Esophagus muscularis mucosa (tissue), 4 donors: ENCODE measurements at places on chromosomes 2 and 18. TPM values are rescaled to one million over a fixed set of nuclear protein-coding genes. Genes with fewer than 3 reads are reported as not detected.

GRCh38 chr18:54769526-54770464 is 58.5 kb upstream of the RAB27B start:
- H3K27ac ChIP-seq = no peak overlapping the region
- peaks cover 12% of the 10 kb centered on the region for H3K4me1 ChIP-seq
- DNase-seq = no peak
- no peaks in the 10 kb centered on the region for H3K36me3 ChIP-seq

Gene ARHGAP25
- 9.3 TPM for total RNA-seq

DNA sequence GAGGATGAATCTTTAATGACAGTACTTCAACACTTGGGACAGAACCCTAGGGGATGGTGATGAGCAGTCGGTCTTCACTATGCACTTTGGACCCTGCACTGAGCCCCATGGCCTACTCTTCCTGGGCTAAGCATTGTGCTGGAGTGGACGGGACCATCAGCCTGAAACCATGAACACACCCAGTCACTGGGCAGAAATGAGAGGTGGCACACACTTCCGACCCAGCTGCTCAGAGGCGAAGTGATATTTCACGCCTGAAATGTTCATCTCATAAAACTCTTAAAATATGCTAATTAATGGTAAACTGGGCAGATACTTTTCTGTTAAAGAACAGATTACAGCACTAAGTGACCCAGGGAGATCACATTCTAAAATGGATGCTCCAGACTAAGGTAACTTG is 150.3 kb upstream of the NDUFV2 start:
- H3K36me3 ChIP-seq = no peaks in the 10 kb centered on the region
- no peak overlapping the region for H3K27ac ChIP-seq
- no peak for DNase-seq
- H3K4me3 ChIP-seq = no peak overlapping the region

DNA sequence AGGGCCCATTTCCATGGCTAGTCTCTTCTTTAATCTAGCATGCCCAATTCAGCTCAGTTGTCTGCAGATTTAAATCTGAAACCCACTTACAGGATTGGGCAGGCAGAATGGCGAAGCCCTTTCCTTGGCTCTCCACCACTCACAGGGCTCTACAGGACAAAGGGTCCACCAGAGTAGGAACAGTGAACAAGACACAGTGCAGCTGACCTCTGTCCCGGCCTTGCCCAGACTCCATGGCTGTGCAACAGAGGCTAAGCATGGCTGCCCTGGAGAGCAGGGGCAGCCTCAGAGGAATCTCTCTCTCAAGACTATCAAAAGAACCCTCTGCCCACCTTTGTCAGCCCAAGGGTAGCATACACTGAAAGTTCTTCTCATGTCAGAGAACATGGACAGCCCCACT is 9.7 kb upstream of the ATP6V1B1 start:
- no peak overlapping the region for H3K27ac ChIP-seq

- H3K4me1 ChIP-seq = no peaks in the 10 kb centered on the region
- DNase-seq = no peak
- no peak overlapping the region for H3K4me3 ChIP-seq
- H3K36me3 ChIP-seq = no peaks in the 10 kb centered on the region
- H3K27me3 ChIP-seq = peaks cover 4% of the 10 kb centered on the region
Observed at GRCh38 chr2:63661076-63661475, 72.3 kb downstream of the MDH1 start.

DNA sequence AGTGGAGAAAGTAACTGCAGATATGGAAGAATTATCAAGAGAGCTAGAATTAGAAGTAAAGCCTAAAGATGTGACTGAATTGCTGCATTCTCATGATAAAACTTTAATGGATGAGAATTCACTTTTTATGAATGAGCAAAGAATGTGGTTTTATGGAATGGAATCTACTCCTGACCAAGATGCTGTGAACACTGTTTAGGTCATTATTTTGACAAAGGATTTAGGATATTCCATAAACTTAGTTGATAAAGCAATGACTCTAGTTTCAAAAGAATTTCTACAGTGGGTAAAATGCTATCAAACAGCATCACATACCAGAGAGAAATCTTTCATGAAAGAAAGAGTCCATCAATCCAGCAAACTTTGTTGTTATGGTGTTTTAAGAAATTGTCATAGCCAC is 1317.7 kb upstream of the ACVR2A start:
- H3K36me3 ChIP-seq = no peaks in the 10 kb centered on the region
- H3K27me3 ChIP-seq = no peaks in the 10 kb centered on the region
- H3K27ac ChIP-seq = no peak overlapping the region
- no peak for DNase-seq
- no peak overlapping the region for H3K4me3 ChIP-seq

- H3K27ac ChIP-seq = no peak overlapping the region
- no peaks in the 10 kb centered on the region for H3K27me3 ChIP-seq
- H3K4me1 ChIP-seq = no peaks in the 10 kb centered on the region
- no peak for DNase-seq
- no peaks in the 10 kb centered on the region for H3K36me3 ChIP-seq
Observed at GRCh38 chr18:11260961-11261461, 111.6 kb upstream of the PIEZO2 start.

Gene PRSS56
- not detected for total RNA-seq

GRCh38 chr2:191740016-191740419 is 62.1 kb downstream of the NABP1 start:
- no peak for DNase-seq
- H3K36me3 ChIP-seq = no peaks in the 10 kb centered on the region

- H3K27ac ChIP-seq = no peak overlapping the region
- no peak for DNase-seq
- no peaks in the 10 kb centered on the region for H3K36me3 ChIP-seq
- no peak overlapping the region for H3K4me3 ChIP-seq
- H3K27me3 ChIP-seq = no peaks in the 10 kb centered on the region
Observed at GRCh38 chr2:223366566-223366965, 235.6 kb downstream of the SCG2 start.

Gene IL1RL1
- total RNA-seq = 6.1 TPM

Gene MARCO
- 17.1 TPM for total RNA-seq

GRCh38 chr2:71907503-71907902 is 240.2 kb downstream of the CYP26B1 start:
- H3K4me1 ChIP-seq = no peaks in the 10 kb centered on the region
- H3K4me3 ChIP-seq = no peak overlapping the region
- H3K27me3 ChIP-seq = peaks cover 7% of the 10 kb centered on the region
- H3K36me3 ChIP-seq = no peaks in the 10 kb centered on the region
- DNase-seq = no peak
